Activated CD4-positive, alpha-beta memory T cell treated with anti-CD3 and anti-CD28 coated beads, Interleukin-2, amount 10 ng/mL, durations not matched to agents 7 days and 5 days (primary cell): ENCODE measurements at places on chromosomes 7 and 10. TPM values are rescaled to one million over a fixed set of nuclear protein-coding genes. Genes with fewer than 3 reads are reported as not detected.

The CYP3A7 gene
- total RNA-seq, result not detected

The OR2A42 gene
- not detected for total RNA-seq

The MYO3A gene
- not detected for total RNA-seq

The HECTD2 gene
- total RNA-seq, result 2.9 TPM

The BPGM gene
- total RNA-seq, result 27.3 TPM

The RBP3 gene
- total RNA-seq, result not detected

The SLC16A12 gene
- total RNA-seq, result not detected

The CDH23 gene
- total RNA-seq, result 1.3 TPM

The SUV39H2 gene
- 25.2 TPM for total RNA-seq

The PLAC9 gene
- total RNA-seq, result not detected

The SERPINE1 gene
- total RNA-seq, result 0.28 TPM

The CRYGN gene
- not detected for total RNA-seq

The HECW1 gene
- total RNA-seq, result not detected

The CARD11 gene
- total RNA-seq, result 163 TPM

The GRM8 gene
- total RNA-seq, result not detected

The PRKG1 gene
- not detected for total RNA-seq

The IL2RA gene
- 446 TPM for total RNA-seq

The CFAP70 gene
- total RNA-seq, result 0.70 TPM

The ZNF804B gene
- total RNA-seq, result not detected

The AKR1C8 gene
- total RNA-seq, result 0.63 TPM

The POT1 gene
- 28.9 TPM for total RNA-seq

The FAM13C gene
- total RNA-seq, result not detected

The ARMC3 gene
- not detected for total RNA-seq

The FGL2 gene
- 4.1 TPM for total RNA-seq
